Smooth muscle cell of the umbilical artery (primary cell): ENCODE measurements at places on chromosomes 6 and 20. TPM values are rescaled to one million over a fixed set of nuclear protein-coding genes. Genes with fewer than 3 reads are reported as not detected.

SAPCD1 gene
- total RNA-seq: 1.2 TPM in 2 replicates

ZBTB46 gene
- total RNA-seq: 0.42 and 0.59 TPM in 2 replicates

NEDD9 gene
- 11.9 and 19.3 TPM in 2 replicates for total RNA-seq

CYP24A1 gene
- total RNA-seq: 0.32 TPM in 1 of 2 replicates, not detected in the other

SIRPB1 gene
- total RNA-seq: 0.42 and 2.1 TPM in 2 replicates

RBBP8NL gene
- total RNA-seq: not detected in 2 replicates

GSTA1 gene
- not detected in 2 replicates for total RNA-seq

BPIFB2 gene
- not detected in 2 replicates for total RNA-seq

MYLK4 gene
- total RNA-seq: 0.30 and 0.37 TPM in 2 replicates

ENPP3 gene
- 0.59 TPM in 1 of 2 replicates, not detected in the other for total RNA-seq

MUC21 gene
- not detected in 2 replicates for total RNA-seq

DEFB115 gene
- not detected in 2 replicates for total RNA-seq

OPRM1 gene
- total RNA-seq: not detected in 2 replicates

SLC22A3 gene
- 142 and 243 TPM in 2 replicates for total RNA-seq

DNMT3B gene
- total RNA-seq: 1.5 TPM in 2 replicates

TNF gene
- total RNA-seq: under 0.01 TPM in 1 of 2 replicates, not detected in the other

DUSP15 gene
- total RNA-seq: not detected in 2 replicates

LHFPL5 gene
- total RNA-seq: not detected in 2 replicates

SLC17A2 gene
- not detected in 2 replicates for total RNA-seq

VSX1 gene
- not detected in 2 replicates for total RNA-seq

PTK7 gene
- 257 and 544 TPM in 2 replicates for total RNA-seq

RWDD1 gene
- 19.9 and 21.1 TPM in 2 replicates for total RNA-seq

PSORS1C1 gene
- total RNA-seq: 0.89 and 1.6 TPM in 2 replicates

NFYA gene
- 15.4 and 25.1 TPM in 2 replicates for total RNA-seq

SDC4 gene
- total RNA-seq: 138 and 172 TPM in 2 replicates

TAGAP gene
- not detected in 2 replicates for total RNA-seq
